Activated T-helper 1 cell treated with anti-CD3 and anti-CD28 coated beads, Interleukin-12 subunit alpha, Interleukin-12 subunit beta, Interleukin-2, Interleukin-4 antibody, amounts not matched to agents 30 ng/mL and 10 ng/mL and 1 ng/mL, durations not matched to agents 14 hours and 24 hours and 36 hours (primary cell): ENCODE measurements at places on chromosomes 6 and 20. TPM values are rescaled to one million over a fixed set of nuclear protein-coding genes. Genes with fewer than 3 reads are reported as not detected.

- DNase-seq: no peak
Measured at GRCh38 chr6:79868098-79868722, 79.1 kb downstream of the ELOVL4 start.

The GNAS-AS1 gene
- 1.4 and 1.7 TPM in 2 replicates for total RNA-seq

The C2 gene
- total RNA-seq: 0.88 and 1.6 TPM in 2 replicates

- DNase-seq: no peak
Measured at GRCh38 chr20:13755809-13756208, 28.9 kb downstream of the ESF1 start.

The BPI gene
- total RNA-seq: not detected in 2 replicates

DNA sequence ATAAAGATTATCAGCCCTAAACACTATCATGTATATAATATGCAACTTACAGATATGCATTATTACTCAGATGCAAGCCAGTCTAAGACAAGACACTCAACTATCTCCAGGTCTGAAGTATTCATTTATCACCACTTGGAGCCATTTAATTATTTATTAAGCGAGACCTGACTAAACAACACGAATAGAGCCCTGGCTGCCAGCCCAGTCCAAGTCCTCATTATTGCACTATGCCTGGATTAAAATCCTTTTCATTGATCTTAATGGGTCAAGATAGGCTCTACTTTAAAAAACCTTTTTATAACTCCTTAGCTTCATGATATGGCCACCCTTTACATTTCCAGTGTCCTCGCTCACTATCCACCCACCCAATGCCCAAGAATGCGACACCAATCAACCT lies 183.1 kb upstream of the MARCKS start:
- DNase-seq: no peak

- no peak for DNase-seq
Measured at GRCh38 chr20:58640446-58640845, 10.6 kb upstream of the STX16 start.

GRCh38 chr6:104930939-104931338 lies 26.0 kb upstream of the LIN28B start:
- no peak for DNase-seq

GRCh38 chr6:46072866-46073265 lies 56.9 kb upstream of the ENPP4 start:
- no peak for DNase-seq

- no peak for DNase-seq
Measured at GRCh38 chr6:137711972-137712371, 155.1 kb upstream of the TNFAIP3 start.

- DNase-seq: no peak
Measured at GRCh38 chr6:130069485-130069884, 51.1 kb downstream of the L3MBTL3 start.

DNA sequence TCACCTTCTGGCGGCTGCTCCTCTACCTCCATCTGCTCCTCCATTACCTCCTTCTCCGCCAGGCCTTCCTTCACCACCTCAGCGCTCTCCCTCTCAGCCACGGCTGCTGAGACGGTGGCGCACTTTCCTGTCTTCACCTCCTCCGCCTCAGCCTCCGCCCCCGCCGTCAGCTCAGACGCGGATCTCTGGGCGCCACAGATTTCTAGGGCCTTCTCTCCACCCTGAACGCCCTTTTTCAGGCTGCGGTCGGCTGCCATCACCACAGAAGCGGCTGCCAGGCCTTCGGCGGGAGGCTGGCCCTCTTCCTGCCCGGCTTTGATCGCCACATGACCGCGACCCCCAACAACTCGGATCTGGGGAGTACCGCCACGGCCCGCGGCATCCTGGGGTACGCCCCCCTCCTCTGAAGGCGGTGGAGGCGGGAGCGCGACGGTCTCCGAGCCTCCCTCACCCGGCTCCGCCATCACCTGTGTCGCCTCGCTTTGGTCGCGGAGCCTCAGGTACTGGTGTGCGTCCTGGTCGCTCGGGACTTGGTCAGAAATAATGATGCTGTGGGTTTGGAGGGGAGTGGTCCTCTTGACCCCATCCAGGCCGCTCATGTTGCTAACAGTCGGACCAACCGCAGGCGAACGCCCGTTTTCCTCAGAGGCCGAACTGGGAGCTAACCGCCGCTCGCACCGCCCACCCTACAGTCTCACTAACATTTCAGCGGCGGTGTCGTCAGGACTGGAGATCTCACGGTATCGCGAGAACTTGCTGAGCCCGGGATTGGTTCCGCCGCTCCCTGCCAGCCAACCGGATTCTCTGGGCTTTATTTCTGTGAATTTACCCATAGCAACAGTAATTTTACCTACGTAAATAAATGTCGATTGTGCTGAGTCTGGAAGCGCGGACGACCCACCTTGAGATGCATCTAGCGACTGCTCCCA lies at the start of gene TSPYL1:
TSS of gene TSPYL1 (minus strand) at position 699 of the 929 bp plus-strand sequence. CDS start at position 599, 100 bp downstream.
- DNase-seq: peak; percentile 91

The ID4 gene
- not detected in 2 replicates for total RNA-seq

The ELOVL4 gene
- 2.0 and 2.1 TPM in 2 replicates for total RNA-seq

- no peak for DNase-seq
Measured at GRCh38 chr6:24353861-24354260, 4.0 kb downstream of the DCDC2 start.

DNA sequence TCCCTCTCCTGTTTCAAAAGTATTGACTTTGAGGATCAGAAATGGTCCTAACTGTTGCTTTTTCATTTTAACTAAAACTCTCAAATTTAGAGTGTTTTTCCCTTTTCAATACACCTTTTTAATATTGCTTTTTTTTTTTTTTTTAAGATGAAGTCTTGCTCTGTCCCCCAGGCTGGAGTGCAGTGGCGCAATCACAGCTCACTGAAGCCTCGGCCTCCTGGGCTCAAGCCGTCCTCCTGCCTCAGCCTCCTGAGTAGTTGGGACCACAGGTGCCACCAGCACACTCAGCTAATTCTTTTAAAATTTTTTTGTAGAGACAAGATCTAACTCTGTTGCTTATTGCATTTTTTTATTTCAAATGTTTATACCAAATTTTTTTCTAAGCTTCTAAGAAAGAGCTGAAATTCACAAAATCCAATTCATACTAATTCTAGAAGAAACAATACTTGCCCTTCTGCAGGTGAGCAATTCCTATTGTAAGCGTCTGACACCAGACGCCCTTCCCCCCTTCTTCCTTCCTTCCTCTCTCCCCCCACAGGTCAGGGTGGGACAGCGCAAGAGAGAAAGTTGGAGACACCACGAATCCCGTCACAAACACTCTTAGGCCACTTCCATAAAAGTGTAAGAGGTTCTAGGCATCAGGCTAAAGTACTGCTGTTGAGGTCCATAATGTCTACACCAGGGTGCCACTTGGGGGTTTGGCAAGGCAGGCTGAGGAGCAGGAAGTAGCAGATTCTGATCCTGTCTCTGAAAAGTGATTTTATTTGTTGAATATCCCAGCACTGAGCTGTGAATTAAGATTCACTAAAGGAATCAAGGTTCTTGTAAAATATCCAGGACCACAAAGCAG lies 12.8 kb downstream of the DLL1 start:
- no peak for DNase-seq

GRCh38 chr6:75211920-75212590 lies 6.2 kb upstream of the COL12A1 start:
- DNase-seq: no peak

The MEI4 gene
- total RNA-seq: not detected in 2 replicates

The CRIP3 gene
- not detected in 2 replicates for total RNA-seq
